ENCODE measurements at places on chromosomes 6 and 20. TPM values are rescaled to one million over a fixed set of nuclear protein-coding genes. Genes with fewer than 3 reads are reported as not detected.

DNA sequence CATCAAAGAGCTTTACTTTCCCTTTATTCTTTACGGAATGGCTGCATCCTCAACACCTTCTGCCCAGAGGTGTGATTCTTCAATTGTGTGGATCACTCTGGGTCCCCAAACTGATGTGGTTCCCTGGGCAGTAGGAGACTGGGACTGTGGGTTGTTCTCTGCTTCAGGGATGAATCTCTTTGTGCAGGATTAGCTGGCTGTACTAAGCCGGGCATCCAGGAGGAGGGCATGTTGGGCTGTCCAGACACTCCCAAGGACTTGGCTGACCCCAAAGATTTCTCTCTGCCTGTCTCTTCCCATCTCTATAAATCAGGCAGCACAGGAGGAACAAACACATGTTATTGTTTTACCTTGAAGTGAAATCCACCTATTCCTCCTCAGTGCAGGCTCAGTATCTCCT lies 15.3 kb downstream of the FARS2 start:
- H3K27ac ChIP-seq, result no peak overlapping the region
- H3K4me3 ChIP-seq, result no peak overlapping the region
- H3K27me3 ChIP-seq, result no peaks in the 10 kb centered on the region
- H3K4me1 ChIP-seq, result peaks cover 3% of the 10 kb centered on the region
- no peak for DNase-seq

- H3K4me1 ChIP-seq, result peaks cover 12% of the 10 kb centered on the region
- no peaks in the 10 kb centered on the region for H3K27me3 ChIP-seq
- no peak for DNase-seq
- peaks cover 4% of the 10 kb centered on the region for H3K36me3 ChIP-seq
- H3K27ac ChIP-seq, result no peak overlapping the region
Measured at GRCh38 chr6:2108700-2109306, 136.6 kb downstream of the GMDS start.

DNA sequence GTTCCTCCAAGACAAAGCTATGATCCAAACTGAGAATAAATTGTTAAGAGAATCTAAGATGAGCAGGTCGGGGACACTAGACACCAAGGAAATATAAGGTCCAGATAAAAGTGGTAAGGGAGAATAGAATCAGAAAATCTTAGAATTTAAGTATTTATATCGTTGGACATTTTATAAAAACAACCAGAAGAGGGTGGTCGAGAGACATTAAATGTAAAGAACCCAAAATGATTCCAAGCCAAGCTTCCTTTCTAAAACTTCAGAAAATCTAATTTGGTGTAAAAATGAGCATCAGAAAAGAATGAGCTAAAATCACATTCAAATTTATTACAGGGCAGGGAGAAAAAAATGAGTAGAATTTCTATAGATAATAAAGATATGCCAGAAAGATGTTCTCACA lies 97.8 kb upstream of the OGFRL1 start:
- H3K4me1 ChIP-seq, result no peaks in the 10 kb centered on the region
- H3K4me3 ChIP-seq, result no peak overlapping the region
- H3K36me3 ChIP-seq, result no peaks in the 10 kb centered on the region
- H3K27me3 ChIP-seq, result peaks cover 2% of the 10 kb centered on the region
- H3K27ac ChIP-seq, result no peak overlapping the region

DNA sequence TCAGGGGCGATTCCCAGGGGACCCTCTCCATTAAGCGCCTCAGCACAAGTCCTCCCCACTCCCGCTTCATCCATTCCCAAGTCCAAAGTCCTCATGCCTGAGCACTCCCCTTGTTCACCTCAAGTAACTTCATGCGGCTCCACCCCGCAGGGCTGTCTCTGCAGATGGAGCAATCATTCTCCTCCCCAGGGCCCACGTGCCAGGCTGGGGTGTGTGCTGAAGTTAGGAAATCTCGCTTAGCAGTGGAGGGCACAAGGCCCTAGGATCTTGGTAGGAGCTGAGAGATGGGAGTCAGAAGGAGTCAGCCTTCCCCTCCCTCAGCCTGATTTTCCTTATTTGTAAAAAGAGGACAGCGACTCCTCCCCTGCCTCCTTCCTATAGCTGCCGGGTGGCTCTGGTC lies 3.5 kb downstream of the TGM3 start:
- H3K27ac ChIP-seq, result no peak overlapping the region
- H3K27me3 ChIP-seq, result peaks cover 4% of the 10 kb centered on the region
- no peaks in the 10 kb centered on the region for H3K4me1 ChIP-seq
- DNase-seq, result no peak
- no peaks in the 10 kb centered on the region for H3K36me3 ChIP-seq

GRCh38 chr6:124714728-124715127 lies 247.5 kb upstream of the RNF217 start:
- no peaks in the 10 kb centered on the region for H3K36me3 ChIP-seq
- no peak for DNase-seq
- no peak overlapping the region for H3K4me3 ChIP-seq
- no peaks in the 10 kb centered on the region for H3K4me1 ChIP-seq
- no peaks in the 10 kb centered on the region for H3K27me3 ChIP-seq
- H3K27ac ChIP-seq, result no peak overlapping the region

DNA sequence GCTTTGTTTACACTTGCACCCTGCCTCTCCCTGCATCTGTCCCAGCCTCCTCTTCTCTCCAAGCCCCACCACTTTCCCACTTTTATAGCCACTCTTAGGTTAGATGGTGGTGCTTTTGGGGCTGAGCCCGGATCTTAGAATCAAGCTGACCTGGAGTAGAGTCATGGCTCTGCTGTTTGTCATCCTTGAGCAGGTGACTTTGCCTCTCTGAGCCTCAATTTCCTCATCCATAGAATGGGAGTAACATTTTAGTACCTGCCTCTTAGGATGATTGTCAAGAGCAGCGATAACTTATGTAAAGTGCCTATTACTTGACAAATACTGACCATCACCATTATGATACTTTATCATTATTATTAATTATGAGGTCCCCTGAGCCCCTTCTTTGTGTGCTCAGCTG lies 48.2 kb downstream of the CPNE5 start:
- no peaks in the 10 kb centered on the region for H3K36me3 ChIP-seq
- H3K4me1 ChIP-seq, result no peaks in the 10 kb centered on the region
- no peak for DNase-seq
- H3K27ac ChIP-seq, result no peak overlapping the region

DNA sequence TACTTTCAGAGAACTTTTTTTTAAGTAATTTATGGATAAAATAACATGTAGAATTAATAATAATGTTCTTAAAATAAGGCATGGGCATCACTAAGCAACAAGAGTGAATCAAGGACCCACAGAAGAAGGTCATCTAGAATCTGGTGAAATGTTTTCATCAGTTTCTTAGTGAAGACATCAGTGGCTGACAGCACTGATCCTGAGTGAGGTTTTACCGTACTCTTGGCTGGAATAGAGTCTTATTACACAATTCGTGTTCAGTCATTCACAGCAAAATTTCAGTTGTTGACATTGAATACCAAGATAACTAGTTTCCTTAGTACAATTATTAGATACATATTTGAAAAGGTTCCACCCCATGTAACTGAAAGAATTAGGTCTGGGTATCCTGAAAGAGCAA lies 140.4 kb downstream of the C6orf58 start:
- H3K4me1 ChIP-seq, result no peaks in the 10 kb centered on the region
- no peak overlapping the region for H3K27ac ChIP-seq
- no peaks in the 10 kb centered on the region for H3K27me3 ChIP-seq
- no peak overlapping the region for H3K4me3 ChIP-seq

GRCh38 chr20:8940326-8940725 lies 128.6 kb upstream of the PLCB4 start:
- no peaks in the 10 kb centered on the region for H3K4me1 ChIP-seq
- H3K27me3 ChIP-seq, result no peaks in the 10 kb centered on the region
- H3K27ac ChIP-seq, result no peak overlapping the region
- H3K36me3 ChIP-seq, result no peaks in the 10 kb centered on the region

DNA sequence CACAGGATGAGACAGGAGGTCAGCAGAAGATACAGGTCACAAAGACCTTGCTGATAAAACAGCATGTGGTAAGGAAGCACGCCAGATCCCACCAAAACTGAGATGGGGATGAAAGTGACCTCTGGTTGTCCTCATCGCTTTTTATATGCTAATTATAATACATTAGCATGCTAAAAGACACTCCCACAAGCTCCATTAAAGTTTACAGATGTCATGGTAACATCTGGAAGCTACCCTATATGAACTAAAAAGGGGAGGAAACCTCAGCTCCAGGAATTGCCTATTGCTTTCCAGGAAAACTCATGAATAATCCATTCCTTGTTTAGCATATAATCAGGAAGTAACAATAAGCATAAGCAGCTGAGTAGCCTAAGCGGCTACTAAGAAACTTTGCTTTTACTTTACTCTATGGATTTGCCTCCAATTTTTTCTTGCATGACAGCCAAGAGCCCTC lies 8.4 kb upstream of the RIN2 start:
- H3K27ac ChIP-seq, result no peak overlapping the region
- H3K4me1 ChIP-seq, result no peaks in the 10 kb centered on the region
- no peaks in the 10 kb centered on the region for H3K36me3 ChIP-seq
- H3K27me3 ChIP-seq, result no peaks in the 10 kb centered on the region
- H3K4me3 ChIP-seq, result no peak overlapping the region

DNA sequence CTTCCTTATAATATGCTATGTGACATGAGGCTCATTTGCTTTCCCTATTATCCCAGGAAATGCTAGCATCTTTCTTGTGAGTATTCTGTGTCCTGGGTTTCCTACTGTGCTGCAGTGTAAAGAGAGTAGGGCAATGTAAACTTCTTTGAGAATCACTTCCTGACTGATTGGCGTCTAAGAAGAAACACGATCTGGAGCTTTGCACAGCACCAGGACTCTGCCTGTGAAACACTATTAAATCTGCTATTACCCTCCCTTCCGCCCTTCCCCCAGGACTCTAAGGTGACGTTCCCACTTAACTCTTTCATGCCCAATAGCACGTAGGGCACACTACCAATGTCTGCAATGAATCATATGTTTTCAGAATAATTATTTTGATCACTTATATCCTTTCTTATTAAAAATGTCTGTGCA lies 607.3 kb upstream of the CITED2 start:
- H3K4me3 ChIP-seq, result no peak overlapping the region
- peaks cover 4% of the 10 kb centered on the region for H3K27me3 ChIP-seq
- no peak overlapping the region for H3K27ac ChIP-seq

- H3K27me3 ChIP-seq, result peaks cover 2% of the 10 kb centered on the region
- peaks cover 5% of the 10 kb centered on the region for H3K36me3 ChIP-seq
- no peak for DNase-seq
- H3K27ac ChIP-seq, result no peak overlapping the region
- H3K4me1 ChIP-seq, result no peaks in the 10 kb centered on the region
Measured at GRCh38 chr20:17762873-17763557, 63.2 kb downstream of the BANF2 start.

GRCh38 chr20:1561350-1561749 lies 3.8 kb upstream of the SIRPD start:
- H3K4me3 ChIP-seq, result no peak overlapping the region
- H3K27me3 ChIP-seq, result peaks cover 4% of the 10 kb centered on the region
- DNase-seq, result no peak
- H3K27ac ChIP-seq, result no peak overlapping the region

DNA sequence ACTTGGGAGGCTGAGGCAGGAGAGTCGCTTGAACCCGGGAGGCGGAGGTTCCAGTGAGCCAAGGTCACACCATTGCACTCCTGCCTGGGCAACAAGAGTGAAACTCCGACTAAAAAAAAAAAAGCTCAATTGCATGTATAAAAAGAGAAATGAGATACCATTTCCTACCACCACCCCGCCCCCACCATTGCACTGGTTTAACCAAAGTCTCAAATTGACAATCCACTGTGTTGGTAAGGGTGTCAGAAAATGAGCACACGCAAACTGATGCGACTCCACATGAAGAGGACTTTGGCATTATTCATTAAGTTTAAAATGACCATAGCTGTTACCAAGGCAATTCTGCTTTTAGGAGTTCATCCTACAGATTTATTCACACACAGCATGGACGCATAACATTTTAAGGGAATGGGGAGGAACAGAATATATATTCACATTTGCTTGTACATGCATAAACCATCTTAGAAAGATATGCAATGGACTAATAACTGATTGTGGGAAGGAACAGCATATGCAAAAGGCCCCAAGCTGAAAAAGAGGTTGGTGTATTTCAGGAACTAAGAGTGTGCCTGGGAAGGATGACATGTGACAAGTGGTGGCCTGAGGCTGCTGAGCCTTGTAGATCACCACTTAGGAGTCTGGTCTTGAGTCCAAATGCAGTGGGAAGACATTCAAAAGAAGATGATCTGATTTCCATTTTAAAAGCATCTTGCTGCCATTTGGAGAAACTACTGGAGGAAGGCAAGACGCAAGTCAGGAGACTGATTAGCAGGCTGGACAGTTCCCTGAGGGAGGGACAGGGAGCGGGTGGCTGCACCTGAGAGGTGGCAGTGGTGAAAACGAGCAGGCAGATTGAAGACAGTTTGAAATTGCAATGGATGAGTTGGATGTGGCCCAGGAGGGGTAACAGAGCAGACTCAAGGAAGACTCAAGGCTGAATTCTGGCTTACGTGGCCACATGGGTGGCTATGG lies 37.2 kb upstream of the PTPN1 start:
- H3K27ac ChIP-seq, result no peak overlapping the region
- H3K27me3 ChIP-seq, result peaks cover 9% of the 10 kb centered on the region
- H3K4me1 ChIP-seq, result peaks cover under 1% of the 10 kb centered on the region
- H3K36me3 ChIP-seq, result no peaks in the 10 kb centered on the region

The SLC22A16 gene
- not detected for polyA plus RNA-seq

The UST gene
- 6.3 TPM for polyA plus RNA-seq

The ADGB gene
- polyA plus RNA-seq, result not detected

The PSMB8 gene
- polyA plus RNA-seq, result 528 TPM

The CCDC170 gene
- not detected for polyA plus RNA-seq

The TSHZ2 gene
- not detected for polyA plus RNA-seq

The KIF13A gene
- 0.50 TPM for polyA plus RNA-seq

The PHACTR1 gene
- 0.43 TPM for polyA plus RNA-seq

The PGC gene
- polyA plus RNA-seq, result not detected

The LPIN3 gene
- 0.04 TPM for polyA plus RNA-seq
